ENCODE measurements at places on chromosomes 2 and 18.

- H3K4me1 ChIP-seq = no peaks in the 10 kb centered on the region
- no peak for DNase-seq
- H3K27me3 ChIP-seq = no peaks in the 10 kb centered on the region
- no peak overlapping the region for H3K4me3 ChIP-seq
- no peak overlapping the region for H3K27ac ChIP-seq
- H3K36me3 ChIP-seq = no peaks in the 10 kb centered on the region
These were observed 348.5 kb downstream of the EN1 start for GRCh38 chr2:118498943-118499342.

- DNase-seq = no peak
- H3K36me3 ChIP-seq = peaks cover 61% of the 10 kb centered on the region
- H3K27me3 ChIP-seq = no peaks in the 10 kb centered on the region
- peak overlapping the region; percentile 64 for H3K4me3 ChIP-seq
- peaks cover 16% of the 10 kb centered on the region for H3K4me1 ChIP-seq
These were observed 358 bp downstream of the USP37 start for GRCh38 chr2:218567797-218568189.

DNA sequence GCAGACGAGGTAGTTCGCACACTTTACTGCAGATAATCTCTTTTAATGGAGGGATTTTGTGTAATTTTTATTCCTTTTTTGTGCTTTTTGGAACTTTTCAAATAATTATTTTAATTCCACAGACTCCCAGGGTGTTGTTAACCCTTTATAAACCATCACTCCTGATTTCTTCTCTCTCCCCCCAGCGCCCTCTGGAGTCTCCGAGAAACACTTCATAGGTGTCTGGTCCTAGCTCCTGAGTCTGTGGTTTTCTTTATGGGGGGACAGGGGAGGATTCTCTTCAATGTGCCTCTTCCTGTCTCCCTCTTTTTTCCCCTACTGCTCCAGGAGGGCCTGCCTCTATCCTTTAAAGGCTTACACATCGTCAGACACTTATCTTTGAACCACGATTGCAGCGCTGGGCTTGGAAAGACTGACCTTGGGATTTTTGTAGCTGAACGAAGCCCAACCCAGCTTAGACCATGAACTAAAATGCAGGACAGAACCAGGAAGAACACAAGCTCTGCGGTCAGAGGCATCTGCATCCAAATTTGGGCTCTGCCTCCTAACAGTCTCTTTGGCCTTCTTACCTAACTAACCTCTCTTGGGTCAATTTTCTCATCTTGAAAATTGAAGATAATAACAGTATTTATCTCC lies 7.1 kb upstream of the PKDCC start:
- H3K36me3 ChIP-seq = no peaks in the 10 kb centered on the region
- no peak overlapping the region for H3K27ac ChIP-seq
- H3K4me3 ChIP-seq = no peak overlapping the region
- H3K4me1 ChIP-seq = peaks cover 9% of the 10 kb centered on the region

DNA sequence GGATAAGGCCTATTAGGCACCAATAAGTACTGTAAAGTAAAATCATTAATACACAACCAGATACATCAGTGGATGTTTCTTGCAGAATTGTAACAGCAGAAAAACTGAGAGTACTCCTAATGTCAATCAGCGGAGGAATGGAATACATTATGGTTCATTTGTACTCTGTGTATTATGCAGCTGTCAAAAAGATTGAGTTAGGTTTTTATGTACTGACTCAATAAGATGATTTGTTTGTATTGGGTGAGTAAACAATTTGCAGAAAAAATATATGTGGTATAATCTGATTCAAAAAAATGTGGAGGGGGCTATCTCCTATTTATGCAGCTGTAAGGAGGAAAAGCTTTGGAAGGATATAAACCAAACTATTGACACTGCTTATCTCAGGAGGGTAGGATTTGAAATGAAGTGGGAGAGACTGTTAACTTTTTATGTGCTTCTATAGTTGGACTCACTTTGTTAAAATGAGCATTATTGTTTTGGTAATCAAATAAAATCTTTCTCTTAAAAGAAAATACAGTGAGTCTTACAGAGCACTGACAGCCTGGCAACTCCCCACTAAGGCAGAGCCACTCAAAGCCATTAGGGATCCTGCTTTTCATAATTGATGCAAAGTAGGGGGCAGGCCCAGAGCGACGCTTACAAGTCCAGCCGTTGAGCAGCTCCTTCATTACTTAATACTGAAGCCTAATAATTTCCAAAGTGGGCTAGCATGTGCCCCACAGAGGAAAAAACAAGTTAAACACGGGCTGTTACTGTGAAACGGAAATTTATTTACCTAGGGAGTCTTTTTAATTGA lies 168.8 kb downstream of the PHLPP1 start:
- H3K36me3 ChIP-seq = peaks cover 2% of the 10 kb centered on the region
- H3K4me3 ChIP-seq = no peak overlapping the region
- H3K27me3 ChIP-seq = no peaks in the 10 kb centered on the region
- no peak overlapping the region for H3K27ac ChIP-seq

DNA sequence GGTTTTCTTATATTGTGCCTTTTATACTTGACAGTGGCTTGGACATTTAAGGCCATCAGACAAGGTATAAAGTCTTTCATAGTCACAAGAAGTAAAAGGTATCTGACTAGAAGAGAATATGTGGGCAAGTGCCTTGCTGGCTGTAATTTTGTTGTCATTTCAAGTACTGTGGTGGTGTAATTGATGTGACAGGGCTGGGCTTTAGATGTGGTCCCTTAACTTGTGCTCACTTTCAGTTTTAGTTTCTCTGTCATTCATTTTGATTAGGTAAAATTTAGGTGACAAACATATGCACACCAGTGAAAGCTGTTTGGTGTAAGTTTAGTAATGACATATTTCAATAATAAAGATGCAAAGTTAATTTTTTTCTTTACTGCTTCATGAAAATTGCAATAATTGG lies 31.2 kb upstream of the TBR1 start:
- H3K27ac ChIP-seq = no peak overlapping the region
- no peak for DNase-seq
- H3K4me3 ChIP-seq = no peak overlapping the region
- H3K36me3 ChIP-seq = peaks cover 2% of the 10 kb centered on the region

DNA sequence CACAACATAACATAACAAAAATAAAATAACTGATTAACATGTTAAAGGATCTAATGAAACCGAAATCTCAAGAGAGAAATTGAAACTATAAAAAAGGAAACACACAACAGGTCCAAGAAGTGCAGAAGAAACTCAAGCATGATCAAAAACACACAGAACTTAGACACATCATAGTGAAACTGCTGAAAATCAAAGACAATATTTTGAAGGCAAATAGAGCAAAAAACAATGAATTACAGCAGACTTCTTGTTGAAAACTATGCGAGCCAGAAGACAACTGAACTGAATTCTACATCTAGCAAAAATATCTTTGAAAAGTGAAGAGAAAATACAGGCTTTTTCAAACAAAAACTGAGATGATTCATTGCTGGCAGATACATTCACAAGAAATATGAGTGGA lies 61.3 kb downstream of the UGP2 start:
- no peak for DNase-seq
- no peaks in the 10 kb centered on the region for H3K4me1 ChIP-seq
- no peak overlapping the region for H3K4me3 ChIP-seq
- H3K36me3 ChIP-seq = peaks cover 4% of the 10 kb centered on the region
- no peak overlapping the region for H3K27ac ChIP-seq

DNA sequence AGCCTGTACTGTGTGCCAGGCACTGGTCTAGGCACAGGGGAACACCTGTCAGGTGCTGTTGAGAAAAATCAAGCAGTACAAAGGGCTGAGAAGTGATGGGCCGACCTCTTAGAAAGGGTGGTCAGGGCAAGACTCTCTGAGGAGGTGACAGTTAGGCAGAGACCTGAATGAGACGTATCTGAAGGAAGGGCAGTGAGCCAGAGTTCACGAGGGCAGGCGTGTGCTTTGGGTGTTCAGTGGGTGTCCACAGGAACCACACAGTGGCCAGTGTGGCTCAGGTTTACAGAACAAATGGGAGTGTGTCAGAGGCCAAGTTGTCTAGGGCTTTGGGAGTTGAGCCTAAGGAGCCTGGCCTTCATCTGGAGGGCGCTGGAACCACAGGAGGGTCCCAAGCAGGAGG lies 6.2 kb downstream of the ARMC9 start:
- H3K27me3 ChIP-seq = no peaks in the 10 kb centered on the region
- H3K36me3 ChIP-seq = peaks cover 64% of the 10 kb centered on the region
- no peak overlapping the region for H3K4me3 ChIP-seq
- H3K4me1 ChIP-seq = peaks cover 10% of the 10 kb centered on the region

- H3K36me3 ChIP-seq = no peaks in the 10 kb centered on the region
- no peak overlapping the region for H3K27ac ChIP-seq
- no peaks in the 10 kb centered on the region for H3K27me3 ChIP-seq
These were observed 639.9 kb upstream of the PIK3C3 start for GRCh38 chr18:41315134-41315533.

DNA sequence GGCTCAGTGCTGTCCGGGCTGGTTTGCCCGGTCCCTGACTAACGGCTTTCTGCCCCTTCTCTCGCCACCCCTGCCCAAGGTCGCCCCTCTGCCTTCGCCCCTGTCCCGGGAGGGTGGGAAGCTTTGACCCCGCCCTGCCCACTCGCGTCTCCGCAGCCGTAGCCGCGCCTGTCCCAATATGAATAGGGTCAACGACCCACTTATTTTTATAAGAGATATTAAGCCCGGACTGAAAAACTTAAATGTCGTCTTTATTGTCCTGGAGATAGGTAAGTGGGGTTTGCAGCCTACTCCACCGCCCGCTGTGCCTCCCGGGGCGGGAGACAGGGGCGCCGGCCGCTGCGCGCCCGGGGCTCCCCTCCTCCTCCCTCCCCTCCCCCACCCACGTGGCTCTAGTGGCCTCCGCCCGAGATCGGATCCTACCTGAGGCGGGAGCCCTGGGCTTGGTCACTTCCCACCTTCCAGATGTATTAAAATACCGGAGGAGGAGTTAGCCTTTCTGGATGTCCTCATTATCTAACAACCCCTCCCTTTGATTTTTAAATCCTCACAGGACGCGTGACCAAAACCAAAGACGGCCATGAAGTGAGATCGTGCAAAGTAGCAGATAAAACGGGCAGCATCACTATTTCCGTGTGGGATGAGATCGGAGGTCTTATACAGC lies 633 bp downstream of the NABP1 start:
- no peaks in the 10 kb centered on the region for H3K27me3 ChIP-seq
- H3K27ac ChIP-seq = no peak overlapping the region
- peaks cover 2% of the 10 kb centered on the region for H3K4me1 ChIP-seq

- H3K36me3 ChIP-seq = no peaks in the 10 kb centered on the region
- DNase-seq = no peak
- H3K27me3 ChIP-seq = no peaks in the 10 kb centered on the region
- no peaks in the 10 kb centered on the region for H3K4me1 ChIP-seq
- H3K4me3 ChIP-seq = no peak overlapping the region
These were observed 44.5 kb downstream of the DOCK10 start for GRCh38 chr2:224997802-224998201.

DNA sequence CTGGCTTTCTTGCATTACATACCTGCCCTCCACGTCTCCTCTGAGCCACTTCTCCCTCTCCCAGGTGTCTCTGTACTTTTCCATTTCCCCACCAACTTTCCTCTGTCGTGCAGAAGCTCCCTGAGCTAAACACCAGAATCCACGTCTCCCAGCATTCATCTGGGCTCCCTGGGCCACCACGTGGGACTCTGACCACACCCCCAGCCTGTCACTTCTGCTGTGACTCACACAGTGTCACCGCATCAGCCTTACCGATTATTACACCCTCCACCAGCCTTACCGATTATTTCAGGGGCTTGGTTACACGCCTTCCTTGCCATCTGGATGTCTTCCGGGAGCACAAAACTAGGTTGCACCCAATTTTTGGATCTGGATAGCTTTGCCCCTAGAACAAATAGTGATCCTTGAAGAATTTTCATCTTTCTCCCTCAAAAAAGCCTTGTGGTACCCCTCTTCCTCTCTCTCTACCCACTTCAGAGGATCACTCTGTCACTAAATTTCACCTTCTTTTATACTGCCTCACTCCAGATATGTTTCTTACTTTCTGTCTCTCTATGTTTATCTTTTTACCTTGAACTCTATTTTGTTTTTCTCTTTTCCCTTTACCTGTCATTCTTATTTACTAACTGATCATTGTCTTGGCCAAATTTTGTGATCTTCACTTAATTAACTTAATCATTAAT lies 136.9 kb upstream of the CAB39 start:
- H3K4me1 ChIP-seq = no peaks in the 10 kb centered on the region
- no peak for DNase-seq
- H3K36me3 ChIP-seq = no peaks in the 10 kb centered on the region
- H3K27me3 ChIP-seq = no peaks in the 10 kb centered on the region
- no peak overlapping the region for H3K27ac ChIP-seq
- no peak overlapping the region for H3K4me3 ChIP-seq

DNA sequence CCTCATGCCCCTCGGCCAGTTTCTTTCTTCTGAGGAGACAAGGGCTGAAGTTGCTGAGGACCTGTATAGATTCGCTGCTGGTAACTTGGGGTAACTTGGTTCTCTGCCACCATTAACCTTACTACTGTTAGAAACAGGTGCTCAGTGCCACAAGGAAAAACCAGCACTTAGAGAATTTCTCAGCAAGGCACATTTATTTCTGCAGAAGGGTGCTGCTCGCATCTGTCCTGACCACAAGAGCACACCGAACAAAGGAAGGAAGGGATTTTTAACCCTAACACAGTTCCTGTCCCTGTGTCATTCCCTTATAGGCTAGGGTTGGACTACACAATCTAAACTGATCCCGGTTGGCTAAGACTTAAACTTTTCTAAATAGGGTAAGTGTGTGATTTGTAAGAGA lies 154.1 kb downstream of the SOCS6 start:
- DNase-seq = no peak
- H3K4me3 ChIP-seq = no peak overlapping the region
- H3K36me3 ChIP-seq = no peaks in the 10 kb centered on the region
- no peaks in the 10 kb centered on the region for H3K27me3 ChIP-seq

- H3K4me1 ChIP-seq = peaks cover 2% of the 10 kb centered on the region
- H3K27ac ChIP-seq = no peak overlapping the region
- peaks cover 72% of the 10 kb centered on the region for H3K36me3 ChIP-seq
These were observed 6.8 kb downstream of the RPL37A start for GRCh38 chr2:216505133-216506106.

DNA sequence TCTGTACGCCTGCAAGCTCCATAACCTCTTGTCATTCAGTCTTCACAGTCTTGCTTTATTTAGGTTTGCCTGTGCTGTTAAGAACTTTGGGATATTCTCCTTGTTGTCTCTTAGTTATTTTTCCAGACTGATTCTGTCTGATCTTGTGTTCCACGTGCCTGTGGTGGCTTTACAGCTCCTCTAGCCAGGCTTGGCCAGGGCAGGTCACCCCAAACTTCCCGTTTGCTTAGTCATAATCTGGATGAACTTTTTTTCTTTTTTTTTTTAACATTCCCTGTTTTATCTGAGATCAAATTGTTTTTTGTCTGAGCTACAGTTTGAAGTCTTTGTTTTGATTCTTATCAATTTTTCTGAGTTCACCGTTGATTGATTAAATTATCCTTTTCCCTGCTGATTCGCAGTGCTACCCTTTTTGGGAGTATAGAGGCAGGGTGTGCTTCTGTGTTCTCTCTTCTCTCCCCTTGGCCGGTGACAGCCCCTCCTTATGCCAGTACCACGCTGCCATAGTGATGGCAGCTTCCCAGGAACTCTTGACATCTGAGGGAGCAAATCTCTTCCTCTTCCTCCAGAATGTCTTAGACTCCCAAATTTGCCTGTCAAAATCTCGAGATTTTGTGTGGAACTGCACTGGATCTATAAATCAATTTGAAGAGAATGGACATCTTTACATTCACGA lies 2.5 kb downstream of the SP100 start:
- H3K4me3 ChIP-seq = no peak overlapping the region
- H3K27me3 ChIP-seq = no peaks in the 10 kb centered on the region
- no peak overlapping the region for H3K27ac ChIP-seq
- no peaks in the 10 kb centered on the region for H3K4me1 ChIP-seq
- no peaks in the 10 kb centered on the region for H3K36me3 ChIP-seq
